Occipital lobe (tissue), 3 donors: ENCODE measurements at places on chromosomes 5 and 9.

GRCh38 chr9:135147474-135147805, 60.0 kb downstream of the OLFM1 start:
- no peak for DNase-seq

GRCh38 chr5:93206203-93206602, 374.8 kb downstream of the NR2F1-AS1 start:
- DNase-seq: no peak

- DNase-seq: no peak
Measured at GRCh38 chr5:94901191-94901979, 282.9 kb downstream of the SLF1 start.

DNA sequence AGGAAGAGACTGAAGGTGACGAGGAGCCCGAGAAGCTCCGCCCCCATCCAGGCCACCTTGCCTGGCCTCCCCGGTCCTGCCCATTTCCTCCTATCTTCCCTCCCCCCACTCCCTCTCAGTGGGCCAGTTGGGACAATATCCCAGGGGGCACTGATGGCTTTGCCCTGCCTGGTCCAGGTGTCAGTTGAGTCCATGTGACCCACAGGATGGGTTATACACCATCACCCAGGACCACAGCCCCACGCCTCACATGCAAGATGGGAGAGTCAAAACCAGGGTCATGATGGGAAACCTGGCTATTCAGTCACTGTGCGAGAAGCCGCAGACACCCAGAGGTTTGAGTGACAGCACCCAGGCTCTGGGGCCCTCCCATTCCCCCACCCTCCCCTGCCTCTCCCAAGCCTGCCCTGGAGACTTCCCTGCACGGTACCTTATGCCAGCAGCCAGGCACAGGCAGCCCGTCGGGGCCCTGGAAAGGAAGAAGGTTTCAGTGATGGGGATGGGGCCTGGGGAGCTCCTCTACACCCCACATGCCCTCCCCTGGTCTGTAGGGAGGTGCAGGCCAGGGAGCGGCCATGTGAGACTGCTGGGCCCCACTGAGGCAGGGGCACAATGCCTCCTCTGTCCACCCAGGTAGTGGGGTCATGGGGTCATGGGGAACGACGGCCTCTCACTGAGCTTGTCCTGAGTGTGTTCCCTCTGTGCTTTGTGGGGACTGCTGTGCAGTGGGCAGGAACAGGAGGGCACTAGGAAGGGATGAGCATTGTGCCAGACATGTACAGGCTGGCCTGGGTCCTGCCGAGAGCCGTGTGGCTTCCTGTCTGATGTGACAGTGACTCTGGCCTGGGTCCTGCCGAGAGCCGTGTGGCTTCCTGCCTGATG, 6.3 kb upstream of the PHYKPL start:
- no peak for DNase-seq

- DNase-seq: no peak
Measured at GRCh38 chr5:71977311-71977710, 130.0 kb upstream of the MAP1B start.

DNA sequence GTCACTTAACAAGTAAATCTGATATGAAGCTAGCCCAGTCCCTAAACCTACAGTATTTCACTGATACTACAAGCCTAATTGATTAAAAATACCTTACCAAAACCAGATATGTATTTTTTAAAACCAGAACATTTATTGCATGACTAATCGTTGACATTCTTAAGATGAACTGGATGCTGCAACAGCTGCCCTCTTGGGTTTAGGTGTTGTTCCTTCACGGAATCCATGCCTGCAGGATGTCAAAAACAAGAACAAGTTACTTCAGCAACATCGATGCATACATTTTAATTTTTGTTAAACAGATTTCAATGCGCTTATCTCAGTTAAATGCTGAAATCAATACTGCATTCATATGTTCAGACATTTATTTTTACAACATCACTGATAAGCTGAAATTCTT, 2.7 kb downstream of the RPL37 start:
- no peak for DNase-seq

GRCh38 chr5:54944364-54944763, 41.0 kb downstream of the ESM1 start:
- DNase-seq: no peak

DNA sequence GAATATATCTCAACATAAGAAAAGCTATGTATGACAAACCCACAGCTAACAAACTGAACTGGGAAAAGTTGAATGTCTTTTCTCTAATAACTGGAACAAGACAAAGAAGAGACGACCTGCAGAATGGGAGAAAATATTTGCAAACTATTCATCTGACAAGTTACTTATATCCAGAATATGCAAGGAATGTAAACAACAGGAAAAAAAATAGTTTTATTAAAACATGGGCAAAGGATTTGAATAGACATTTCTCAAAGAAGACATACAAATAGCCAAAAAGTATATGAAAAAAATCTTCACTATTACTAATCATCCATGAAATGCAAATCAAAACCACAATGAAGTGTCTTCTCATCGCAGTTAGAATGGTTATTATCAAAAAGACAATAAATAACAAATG, 181.7 kb upstream of the TLX3 start:
- DNase-seq: no peak

- no peak for DNase-seq
Measured at GRCh38 chr5:133353741-133354140, 258.6 kb downstream of the FSTL4 start.

DNA sequence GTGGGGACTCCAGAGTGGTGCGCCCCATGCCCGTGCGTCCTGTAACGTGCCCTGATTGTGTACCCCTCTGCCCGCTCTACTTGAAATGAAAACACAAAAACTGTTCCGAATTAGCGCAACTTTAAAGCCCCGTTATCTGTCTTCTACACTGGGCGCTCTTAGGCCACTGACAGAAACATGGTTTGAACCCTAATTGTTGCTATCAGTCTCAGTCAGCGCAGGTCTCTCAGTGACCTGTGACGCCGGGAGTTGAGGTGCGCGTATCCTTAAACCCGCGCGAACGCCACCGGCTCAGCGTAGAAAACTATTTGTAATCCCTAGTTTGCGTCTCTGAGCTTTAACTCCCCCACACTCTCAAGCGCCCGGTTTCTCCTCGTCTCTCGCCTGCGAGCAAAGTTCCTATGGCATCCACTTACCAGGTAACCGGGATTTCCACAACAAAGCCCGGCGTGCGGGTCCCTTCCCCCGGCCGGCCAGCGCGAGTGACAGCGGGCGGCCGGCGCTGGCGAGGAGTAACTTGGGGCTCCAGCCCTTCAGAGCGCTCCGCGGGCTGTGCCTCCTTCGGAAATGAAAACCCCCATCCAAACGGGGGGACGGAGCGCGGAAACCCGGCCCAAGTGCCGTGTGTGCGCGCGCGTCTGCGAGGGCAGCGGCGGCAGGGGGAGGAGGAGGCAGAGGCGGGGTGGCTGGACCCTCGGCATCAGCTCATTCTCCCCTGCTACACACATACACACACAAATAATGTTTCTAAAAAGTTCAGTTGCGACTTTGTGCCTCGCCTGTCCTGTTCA, 668 bp downstream of the GLIS3 start:
- DNase-seq: no peak

DNA sequence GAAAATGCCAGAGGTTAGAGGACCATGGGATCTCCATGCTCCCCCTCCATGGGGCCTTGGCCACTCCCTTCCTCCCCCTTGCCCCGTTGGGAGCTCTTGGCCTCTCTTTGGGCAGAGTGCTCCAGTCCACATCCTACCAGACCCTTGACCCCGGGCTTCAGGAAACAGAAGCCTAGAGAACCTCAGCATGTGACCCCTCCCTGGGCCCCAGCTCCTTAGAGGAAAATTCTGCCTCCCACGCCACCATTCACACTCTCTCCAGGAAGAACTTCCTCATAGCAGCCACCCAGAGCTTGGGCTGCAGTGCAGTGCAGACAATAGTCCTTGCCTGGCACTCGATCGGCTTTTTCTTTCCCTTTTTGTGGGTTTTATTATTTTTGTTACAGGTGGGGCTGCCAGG, 6.0 kb downstream of the LHX6 start:
- no peak for DNase-seq

DNA sequence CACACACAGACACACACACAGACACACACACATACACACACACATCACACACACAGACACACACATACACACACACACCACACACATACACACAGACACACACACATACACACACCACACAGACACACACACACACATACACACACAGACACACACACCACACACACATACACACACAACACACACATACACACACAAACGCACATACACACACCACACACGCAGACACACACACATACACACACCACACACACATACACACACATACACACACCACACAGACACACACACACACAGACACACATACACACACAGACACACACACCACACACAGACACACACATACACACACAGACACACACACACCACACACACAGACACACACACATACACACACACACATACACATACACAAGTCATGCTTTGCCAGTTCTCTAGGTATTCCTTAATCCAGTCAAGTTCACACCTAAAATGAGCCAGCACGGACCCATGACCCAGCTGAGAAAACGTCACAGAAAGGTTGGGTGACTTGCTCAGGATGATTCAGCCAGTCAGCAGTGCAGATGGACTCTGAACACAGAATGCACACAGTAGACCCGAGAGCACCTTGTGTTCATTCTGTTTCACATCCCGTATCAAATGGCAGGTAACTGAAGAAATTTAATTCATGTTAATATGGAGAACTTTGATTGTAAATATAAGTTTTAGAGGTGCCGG, 746.4 kb downstream of the MTRR start:
- DNase-seq: no peak

DNA sequence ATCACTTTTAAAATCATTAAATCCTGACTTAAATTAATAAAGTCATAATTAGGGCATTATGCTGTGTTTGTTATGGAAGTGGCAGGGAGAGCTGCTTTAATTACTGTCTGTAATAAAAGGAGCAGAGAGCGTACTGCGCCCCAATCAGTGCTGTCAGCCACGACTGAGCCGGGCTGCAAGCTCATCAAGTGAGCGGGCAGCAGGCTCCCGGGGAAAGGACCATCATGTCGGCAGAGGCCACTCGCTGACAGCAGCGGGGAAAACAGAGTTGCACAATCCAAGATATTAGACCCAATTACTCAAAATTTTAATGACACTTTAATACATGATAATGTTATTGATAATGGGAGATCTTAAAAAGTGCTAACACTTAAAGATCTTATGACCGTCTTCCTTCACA, 181.6 kb downstream of the AP3B1 start:
- DNase-seq: no peak

DNA sequence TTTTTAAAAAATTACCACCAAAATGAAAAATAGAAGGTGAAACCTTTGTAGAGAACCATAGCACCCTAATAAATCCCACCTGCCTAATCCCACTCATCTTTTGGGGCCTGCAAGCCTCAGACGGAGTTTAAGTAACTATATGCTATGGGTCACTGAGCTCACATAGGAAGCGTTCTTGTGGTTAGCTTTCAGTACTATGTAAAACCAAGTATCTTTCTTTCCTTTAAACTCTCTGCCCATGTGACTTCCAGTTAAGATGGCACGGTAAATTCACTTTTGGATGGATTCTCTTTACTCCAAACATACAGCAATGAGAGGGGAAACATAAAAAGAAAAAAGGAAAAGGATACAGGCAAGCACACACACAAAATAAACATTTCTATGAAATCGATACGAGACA, 50.9 kb downstream of the FANCC start:
- no peak for DNase-seq

- DNase-seq: no peak
Measured at GRCh38 chr9:95343725-95344287, 26.3 kb upstream of the FANCC start.

DNA sequence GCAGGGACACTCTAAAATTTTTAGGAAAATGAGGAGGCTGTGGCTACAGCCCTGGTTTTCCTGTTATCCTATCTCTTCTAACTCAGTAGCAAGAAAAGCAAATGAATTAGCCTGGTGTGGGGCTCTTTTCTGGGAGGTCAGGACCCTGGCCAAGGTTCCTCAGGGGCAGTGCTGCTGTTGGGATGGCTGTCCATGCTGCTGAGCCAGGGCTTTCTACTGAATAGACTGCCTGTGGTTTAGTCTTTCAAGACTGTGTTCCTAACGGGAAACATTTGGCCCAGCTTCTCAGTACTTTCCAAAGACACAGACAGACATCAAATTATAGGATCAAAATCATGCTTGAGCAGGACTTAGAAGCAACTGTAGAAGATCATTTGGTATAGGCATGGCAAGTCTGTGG, 18.1 kb downstream of the TNC start:
- DNase-seq: no peak

- no peak for DNase-seq
Measured at GRCh38 chr9:130862217-130862616, 27.2 kb downstream of the ABL1 start.

DNA sequence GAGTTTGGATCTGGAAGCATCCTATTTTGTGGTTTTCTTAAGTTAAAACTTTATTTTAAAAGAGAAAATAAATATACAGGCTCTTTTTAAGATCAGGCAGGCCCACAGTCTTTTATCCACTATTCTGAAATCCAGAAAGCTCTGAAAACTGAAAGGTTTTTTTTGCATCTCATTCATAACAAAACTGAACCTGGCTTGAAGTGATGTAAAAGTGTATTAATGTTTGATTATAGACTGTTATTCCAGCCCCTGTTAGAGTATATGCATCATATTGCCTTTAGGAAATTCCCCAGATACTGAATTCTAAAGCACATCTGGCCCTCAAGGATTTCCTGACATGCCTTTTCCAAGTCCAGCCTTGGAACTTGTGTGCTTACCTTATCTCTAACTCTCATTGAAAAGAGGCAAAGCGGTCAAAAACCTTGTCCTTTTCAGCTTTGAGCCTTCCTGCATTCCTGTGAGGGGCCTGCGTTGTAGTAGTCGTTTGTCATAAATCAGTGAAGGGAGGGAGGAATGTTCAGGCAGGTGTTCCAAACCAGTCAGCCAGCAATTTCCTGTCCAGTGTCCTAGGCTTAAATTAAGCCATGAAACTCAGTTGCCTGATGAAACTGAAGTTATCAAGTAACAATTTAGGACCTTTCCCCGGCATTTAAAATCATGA, 110.4 kb downstream of the TLE4 start:
- no peak for DNase-seq

DNA sequence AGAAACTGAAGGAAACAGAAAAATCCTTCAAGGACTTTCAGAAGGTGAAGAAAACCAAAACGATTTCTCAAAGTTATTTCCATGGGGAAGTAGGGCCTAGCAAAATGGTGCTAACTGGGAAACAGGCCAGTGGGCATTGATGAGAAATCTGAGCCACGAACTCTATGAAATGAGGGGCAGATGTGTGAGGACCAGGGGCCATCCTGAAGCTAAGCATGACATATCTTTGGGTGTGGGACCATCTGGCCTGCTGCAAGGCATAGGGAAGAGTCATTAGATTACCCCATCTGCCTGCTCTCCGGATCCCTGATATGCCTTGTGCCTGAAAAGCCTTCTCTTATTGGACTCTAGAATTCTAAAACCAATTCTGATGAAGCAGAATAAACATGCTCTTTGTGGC, 143.8 kb downstream of the PALM2AKAP2 start:
- DNase-seq: no peak

- DNase-seq: no peak
Measured at GRCh38 chr9:22913518-22913917, 466.9 kb downstream of the DMRTA1 start.
